Fibroblast of mammary gland (primary cell): ENCODE measurements at places on chromosomes 4 and X.

DNA sequence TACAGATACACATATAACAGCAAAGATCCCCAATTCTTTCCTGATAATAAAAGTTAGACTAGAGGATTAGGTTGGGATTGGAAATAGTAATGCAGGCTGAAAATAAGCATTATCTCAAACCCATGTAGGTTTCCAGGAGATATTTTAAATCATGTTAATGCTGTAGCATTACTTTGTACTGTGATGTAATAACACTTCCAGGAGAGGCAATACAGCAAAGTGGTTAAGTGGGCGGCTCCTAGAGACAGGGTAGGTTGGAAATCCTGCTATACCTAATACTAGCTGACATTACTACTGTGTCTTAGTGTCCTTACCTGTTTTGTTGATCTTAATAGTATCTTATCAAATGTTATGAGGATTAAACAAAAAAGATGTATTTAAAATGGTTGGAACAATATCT, 9.6 kb downstream of the PAICS start:
- no peak for DNase-seq

DNA sequence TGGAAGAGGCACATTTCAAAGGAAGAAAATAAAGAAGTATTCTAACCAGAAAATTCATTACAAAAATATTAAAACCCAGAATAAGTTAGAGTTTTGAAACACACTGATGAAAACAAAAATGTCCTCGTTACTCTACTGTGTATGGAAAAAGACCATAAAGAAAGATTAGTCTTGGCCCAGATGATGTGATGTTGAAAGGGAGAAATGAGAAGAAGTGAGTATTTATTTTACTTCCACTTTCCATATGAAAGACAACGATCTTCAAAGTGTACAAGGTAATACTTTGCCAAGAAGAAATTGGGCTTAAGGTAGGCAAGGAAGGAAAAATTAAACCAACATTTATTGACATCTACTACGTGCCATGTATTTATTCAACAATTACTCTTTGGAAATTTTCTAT, 48.6 kb upstream of the EMCN start:
- no peak for DNase-seq

DNA sequence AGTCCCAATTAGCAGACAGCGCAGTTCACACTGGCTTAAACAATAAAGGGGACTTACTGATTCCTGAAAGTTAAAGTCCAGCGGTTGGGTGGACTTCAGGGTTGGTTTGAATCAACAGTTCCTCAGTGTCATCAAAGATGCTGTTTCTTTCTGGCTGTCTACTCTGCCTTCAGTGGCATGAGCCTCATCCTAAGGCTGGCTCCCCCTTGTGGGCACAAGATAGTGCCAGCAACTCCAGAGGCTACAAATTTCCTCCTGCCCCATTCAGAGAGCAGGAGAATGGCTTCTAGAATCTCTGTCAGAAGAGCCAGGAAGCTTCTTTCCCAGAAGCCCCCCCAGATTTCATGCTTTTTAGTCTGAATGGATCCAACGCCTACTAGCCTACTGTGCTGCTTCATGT, 82.4 kb upstream of the MTM1 start:
- peak; percentile 56 for DNase-seq

DNA sequence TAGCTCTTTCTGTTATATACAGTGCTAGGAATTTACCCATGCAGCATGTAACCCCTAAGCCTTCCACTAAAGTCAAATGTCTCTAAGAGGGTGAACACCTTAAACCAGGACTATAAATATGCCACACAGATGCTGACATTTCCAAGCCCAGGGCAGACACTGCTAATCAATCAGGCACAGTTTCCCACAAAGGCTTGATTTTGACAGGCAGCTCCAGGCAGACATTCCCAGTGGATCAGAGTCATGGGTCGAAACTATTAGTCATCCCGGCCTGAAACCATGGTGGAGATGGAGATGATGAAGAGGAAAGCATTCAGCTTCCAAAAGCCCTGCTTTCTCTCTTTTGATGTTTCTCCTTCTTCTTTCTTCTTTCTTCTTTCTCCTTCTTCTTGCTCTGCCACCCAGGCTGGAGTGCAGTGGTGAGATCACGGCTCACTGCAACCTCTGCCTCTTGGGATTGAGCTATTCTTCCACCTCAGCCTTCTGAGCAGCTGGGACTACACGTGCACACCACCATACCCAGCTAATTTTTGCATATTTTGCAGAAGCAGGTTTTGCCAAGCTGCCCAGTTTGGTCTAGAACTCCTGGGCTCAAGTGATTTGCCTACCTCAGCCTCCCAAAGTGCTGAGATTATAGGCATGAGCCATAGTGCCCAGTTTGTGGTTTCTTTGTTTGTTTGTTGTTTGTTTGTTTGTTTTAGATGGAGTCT, 21.0 kb upstream of the SORCS2 start:
- DNase-seq = peak; percentile 36

GRCh38 chrX:49956313-49956712, 33.9 kb downstream of the CLCN5 start:
- no peak for DNase-seq

DNA sequence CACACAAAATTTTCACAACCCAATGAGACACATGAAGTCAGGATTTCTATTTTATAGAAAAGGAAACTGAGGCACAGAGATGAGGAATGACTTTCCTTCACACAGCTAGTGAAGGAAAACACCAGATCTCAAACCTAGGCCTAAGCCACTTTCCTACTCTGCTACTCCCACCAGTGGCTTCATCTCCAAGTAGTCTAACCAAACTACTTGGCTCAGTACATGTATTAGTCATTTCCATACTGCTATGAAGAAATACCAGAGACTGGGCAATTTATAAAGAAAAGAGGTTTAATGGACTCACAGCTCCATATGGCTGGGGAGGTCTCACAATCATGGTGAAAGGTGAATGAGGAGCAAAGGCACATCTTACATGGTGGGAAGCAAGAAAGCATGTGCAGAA, 196.6 kb downstream of the EVC2 start:
- peak; percentile 76 for DNase-seq

DNA sequence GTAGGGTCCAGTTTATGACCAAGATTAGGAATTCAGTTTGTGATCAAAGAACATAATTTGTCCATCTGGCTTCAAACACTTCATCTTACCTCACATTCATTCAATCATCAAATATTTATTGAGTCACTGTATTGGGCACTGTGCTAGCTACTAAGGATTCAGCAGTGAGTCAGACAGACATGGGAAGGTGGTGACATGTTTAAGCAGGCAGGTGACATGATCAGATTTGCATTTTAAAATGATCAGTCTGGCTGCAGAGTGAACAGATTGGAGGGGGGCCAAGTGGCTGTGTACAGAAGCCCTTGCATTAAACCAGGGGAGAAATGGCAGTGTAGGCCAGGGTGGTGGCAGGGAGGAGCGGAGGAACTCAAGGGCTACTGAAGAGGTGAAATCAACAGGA, 25.1 kb upstream of the APLN start:
- peak; percentile 56 for DNase-seq

DNA sequence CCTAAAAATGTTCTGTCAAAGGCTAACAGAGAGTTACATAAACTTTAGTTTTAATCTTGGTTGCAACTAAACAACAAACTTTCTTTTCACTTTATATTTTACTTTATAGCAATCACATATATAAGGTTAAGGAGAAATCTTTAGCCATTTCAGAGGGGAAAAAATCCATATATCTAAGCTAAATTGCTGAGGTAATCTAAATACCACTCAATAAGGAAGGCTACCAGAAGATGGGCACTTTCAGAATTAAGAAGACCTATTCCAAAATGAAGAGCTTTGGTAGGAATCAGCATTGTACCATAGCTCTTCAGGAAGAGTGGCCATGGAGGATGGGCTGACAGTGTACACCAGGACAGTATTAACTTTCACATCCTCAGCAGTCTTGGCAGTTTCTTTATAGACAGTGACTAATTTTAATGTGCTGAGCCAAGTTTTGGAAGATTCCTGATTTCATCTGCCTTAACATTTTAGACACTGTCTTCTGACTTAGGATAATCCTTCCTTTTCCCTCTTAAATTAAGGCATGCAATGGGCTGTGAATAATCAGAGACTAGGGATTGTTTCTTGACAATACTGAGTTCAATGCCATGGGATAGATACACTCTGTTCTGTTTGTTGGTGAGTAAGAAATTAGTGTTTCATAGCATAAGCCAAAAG, 7.1 kb downstream of the FAT4 start:
- DNase-seq = peak; percentile 92

- no peak for DNase-seq
These were observed 350.3 kb downstream of the PTTG2 start for GRCh38 chr4:38310446-38311043.

DNA sequence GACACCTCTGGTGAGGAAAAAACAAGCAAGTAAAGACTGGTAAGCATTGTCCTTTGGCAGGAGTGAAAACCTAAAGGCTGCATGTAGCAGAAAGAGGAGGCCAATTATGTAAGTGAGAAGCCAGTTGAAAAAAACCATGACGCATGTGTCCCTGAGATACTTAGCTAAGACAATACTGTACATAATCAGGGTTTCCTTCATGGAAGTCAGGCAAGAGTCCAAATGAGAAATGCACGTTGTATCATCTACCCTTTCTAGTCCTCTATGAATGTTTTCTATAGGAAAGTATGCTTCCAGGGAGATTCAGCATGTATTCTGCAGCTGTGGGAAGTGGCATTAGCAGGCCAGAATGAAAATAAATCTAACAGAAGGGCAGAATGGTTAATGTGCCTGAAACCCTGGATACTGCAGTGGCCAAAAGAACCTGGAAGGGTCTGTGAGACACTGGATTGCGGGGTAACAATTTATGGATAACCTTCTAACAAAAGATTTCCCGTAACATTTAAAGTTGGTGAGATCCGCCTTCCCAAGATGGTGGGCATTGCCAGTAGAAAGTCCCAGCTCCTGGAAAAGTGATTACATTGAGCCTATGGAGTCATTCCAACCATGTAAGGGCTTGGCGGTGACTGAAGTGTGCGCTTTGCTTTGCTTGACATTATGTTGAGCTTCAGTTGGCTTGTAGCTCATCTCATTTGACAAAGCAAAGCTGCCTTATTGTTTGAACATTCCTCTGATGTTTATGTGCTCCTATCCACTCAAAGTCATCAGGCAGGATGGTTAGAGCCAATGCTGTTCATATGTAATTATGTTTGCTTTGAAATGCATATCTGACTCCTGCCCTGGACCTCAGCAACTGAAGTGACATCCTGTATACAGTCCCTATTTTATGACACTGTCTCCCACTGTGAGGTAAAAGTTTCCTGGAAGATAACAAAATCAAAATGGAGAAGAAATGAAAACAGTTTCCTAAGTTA, 200.4 kb downstream of the ARHGAP24 start:
- DNase-seq = no peak

DNA sequence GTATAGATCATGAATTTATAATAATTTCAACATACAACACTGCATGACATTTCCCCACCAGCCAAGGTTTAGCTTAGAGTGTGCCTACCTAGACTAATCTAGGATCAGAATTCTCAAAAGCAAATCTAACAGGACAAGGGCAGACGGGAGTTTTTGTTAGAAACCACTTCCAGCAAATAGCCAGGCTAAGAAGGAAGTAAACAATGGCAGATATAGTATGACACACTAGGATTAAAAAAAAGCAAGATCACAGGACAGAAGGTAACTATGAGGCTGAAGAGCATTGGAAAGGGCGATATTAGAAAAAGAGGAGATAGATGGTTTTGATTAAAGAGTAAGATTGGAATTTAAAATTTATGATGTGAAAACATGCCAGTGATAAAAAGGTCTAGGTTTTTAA, 124.8 kb downstream of the LRBA start:
- DNase-seq = no peak

GRCh38 chrX:102739657-102740056, 19.1 kb downstream of the GPRASP3 start:
- no peak for DNase-seq

DNA sequence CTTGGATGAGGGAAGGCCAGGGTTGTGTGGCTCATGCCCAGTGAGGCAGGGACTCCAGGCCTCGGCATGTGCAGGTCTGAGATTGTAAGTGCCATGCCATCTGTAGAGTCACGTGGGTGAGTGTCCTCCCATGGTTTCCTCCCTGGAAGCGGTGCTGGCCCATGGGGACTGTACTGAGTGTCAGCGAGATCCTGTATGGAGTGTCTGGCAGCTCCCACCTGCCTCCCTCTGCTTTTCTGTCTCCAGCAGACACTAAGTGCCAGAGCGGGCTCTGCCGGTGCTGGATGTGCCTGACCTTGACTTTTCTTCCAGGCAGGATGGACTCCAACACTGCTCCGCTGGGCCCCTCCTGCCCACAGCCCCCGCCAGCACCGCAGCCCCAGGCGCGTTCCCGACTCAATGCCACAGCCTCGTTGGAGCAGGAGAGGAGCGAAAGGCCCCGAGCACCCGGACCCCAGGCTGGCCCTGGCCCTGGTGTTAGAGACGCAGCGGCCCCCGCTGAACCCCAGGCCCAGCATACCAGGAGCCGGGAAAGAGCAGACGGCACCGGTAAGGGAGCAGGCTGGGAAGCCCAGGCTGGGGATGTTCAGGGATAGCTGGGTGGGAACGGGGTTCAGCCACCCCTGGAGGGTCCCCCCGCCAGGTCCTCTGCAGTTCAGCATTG, 7.6 kb downstream of the WFS1 start:
- DNase-seq = no peak

DNA sequence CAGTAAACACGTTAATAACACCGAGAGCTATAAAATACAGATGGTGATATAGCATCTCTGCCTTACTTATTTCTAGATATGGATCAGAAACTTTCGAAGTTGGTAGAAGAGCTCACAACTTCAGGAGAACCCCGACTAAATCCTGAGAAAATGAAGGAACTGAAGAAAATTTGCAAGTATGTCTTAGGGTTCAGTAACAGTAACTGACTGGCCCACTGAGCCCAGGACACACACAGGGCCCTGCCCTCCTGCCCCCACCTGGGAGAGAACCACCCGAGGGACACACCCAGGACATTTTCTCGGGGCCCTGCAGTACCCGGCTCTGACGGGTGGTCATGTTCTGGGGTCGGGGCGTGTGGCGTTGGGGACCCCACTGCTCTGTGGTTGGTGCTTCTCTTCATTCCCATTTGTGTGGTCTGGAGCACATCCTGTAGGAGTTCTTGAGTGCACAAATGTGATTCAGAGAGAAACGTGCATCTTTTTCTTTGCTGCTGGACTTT, 1.1 kb downstream of the UVSSA start:
- DNase-seq = no peak

DNA sequence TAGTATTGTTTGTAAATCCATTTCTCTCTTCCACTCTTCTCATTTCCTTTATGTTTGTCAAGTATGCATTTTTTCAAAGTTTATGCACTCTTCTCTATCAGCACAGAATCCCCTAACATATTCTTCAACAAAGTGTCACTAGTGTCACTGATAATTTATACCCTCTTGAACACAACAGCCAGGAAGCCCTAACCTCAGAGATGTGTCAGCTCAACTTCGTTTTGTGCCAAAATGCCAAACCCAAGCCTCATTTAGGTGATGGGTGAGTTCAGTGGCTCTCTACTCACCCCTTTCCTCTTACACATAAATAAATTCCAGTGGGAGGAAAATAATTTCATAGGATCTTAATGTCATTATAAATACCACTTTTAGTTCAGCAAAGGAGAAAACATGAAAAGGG, 22.4 kb upstream of the P2RY10 start:
- peak; percentile 32 for DNase-seq

GRCh38 chr4:183201331-183201730, 102.3 kb downstream of the WWC2 start:
- peak; percentile 97 for DNase-seq

- no peak for DNase-seq
These were observed 1.7 kb upstream of the SLC2A9 start for GRCh38 chr4:10023050-10023419.
